ENCODE measurements at places on chromosomes 3 and 15. TPM values are rescaled to one million over a fixed set of nuclear protein-coding genes. Genes with fewer than 3 reads are reported as not detected.

ACAN gene
- under 0.01 TPM for total RNA-seq

DISP2 gene
- 0.26 TPM for total RNA-seq

RTF1 gene
- 14.9 TPM for total RNA-seq

CCDC39 gene
- under 0.01 TPM for total RNA-seq

SNTN gene
- not detected for total RNA-seq

ECE2 gene
- not detected for total RNA-seq

IMPG2 gene
- total RNA-seq, result 0.33 TPM

ADGRG7 gene
- not detected for total RNA-seq

CTXND1 gene
- total RNA-seq, result under 0.01 TPM

HYAL1 gene
- total RNA-seq, result 1.8 TPM

CAV3 gene
- not detected for total RNA-seq

Data from fibroblast of lung (primary cell).